Activated T-cell treated with anti-CD3 and anti-CD28 coated beads, Interleukin-2, amount 50 U/mL, for 72 hours (primary cell): ENCODE measurements at places on chromosomes 1 and 21.
A peak's percentile ranks its signal among the peaks of the same experiment; 100 is the strongest.

DNA sequence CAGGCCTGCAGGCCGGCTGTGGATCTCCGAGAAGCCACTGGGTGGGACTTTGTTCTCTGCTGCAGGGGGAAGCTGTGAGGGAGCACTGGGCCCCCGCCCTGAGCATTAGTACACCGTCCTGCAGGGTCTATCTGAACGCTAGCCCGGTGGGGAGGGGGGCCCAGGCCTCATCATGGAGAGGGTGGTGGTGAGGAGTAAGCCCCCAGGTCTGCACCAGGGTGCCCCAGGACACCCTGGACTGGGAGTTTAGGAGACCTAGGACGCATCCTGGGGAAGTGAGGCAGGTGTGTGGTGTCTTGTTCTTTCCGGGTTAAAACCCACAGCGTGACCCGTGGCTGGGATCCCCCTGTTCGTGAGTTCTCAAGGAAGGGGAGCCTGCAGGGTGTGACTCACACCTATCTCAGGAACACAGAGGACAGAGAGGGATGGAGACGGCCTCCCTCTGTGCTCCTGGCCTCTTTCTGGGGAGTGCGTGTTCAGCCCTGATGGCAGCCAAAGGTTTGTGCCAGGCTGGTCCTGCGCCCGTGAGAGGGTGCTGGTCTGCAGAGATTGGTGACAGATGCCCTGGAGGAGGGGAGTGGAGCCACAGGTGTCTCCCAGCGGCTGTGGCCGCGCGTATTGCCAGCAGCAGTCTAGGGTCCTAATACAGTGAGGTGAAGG lies 44.8 kb downstream of the AGPAT3 start:
- DNase-seq, result no peak

- no peak for DNase-seq
Observed at GRCh38 chr1:114594046-114594445, 12.6 kb upstream of the BCAS2 start.

- peak; percentile 21 for DNase-seq
Observed at GRCh38 chr1:244054924-244055263, 3.8 kb downstream of the ZBTB18 start.

GRCh38 chr1:205261946-205262691 lies 34.4 kb downstream of the TMCC2 start:
- no peak for DNase-seq

DNA sequence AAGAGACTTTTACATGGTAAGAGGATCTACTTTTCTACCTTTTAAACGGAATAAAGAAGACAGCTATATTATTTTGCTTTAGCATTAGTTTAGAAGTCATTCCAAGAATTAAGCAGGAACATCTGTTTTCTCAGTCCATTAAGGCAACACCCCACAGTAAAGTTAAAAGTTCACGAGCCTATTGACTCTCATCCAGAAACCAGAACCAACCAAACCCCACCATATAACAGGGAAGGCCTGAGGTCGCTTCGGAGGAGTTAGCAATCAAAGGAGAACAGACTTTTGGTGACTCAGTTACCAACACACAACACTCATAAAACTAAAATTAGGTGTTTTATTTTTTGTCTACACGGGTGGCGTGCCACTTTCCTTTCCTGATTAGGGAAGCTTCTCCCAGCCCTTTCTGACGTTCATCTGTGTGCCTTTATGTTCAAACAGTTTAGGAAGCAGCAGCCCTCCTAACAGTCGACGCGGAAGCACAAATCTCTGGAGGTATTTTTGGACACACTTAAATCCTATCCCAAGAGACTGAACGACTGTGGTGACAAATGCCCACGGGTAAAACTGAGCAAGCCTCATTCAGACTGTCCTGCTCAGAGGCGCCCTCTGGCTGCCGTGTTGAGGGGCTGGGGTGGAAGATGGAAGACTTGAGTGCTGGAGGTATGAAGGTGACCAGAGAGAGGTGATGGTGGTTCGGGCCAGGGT lies 8.6 kb upstream of the PLA2G2C start:
- peak; percentile 79 for DNase-seq

- no peak for DNase-seq
Observed at GRCh38 chr1:184283999-184284398, 102.8 kb upstream of the C1orf21 start.

DNA sequence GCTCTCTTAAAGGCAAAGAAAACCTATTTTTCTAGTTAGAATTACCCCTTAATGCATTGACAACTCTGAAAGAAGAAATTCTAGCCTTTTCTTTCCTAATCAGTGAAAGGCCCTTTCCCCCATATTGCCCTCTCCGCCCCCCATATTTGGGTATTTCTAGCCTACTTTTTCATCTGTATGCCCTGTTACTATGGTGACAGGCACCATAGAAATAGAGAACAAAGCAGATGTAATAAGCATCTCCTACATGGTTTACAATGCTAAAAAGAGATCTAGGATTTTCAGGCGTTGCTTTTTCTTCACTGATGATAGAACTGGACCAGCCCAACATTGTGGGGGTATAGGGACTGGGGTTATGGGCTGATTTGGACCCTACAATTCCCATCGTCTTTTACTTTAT lies 14.5 kb downstream of the LRRC8B start:
- no peak for DNase-seq

GRCh38 chr1:72018562-72018961 lies 263.8 kb downstream of the NEGR1 start:
- no peak for DNase-seq

- DNase-seq, result no peak
Observed at GRCh38 chr21:33259995-33260394, 6.2 kb upstream of the IL10RB start.

DNA sequence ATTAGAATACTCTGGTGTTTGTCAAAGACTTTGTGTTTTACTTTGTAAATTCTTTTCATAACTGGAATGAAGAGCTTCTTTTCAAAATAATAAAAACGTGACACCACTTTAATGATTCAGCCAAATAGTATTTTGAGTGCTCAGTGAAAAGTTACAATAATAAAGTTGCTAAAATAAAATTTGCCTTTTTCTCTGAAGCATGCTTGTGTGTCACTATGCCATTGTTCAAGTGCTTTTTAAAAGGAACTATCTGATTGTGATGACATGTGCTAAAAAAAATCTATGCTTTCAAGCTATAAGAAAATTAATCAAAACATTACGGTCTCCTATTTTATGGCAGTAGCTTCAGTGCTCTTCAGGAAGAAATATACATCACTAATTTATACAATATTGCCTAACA lies 1290.5 kb upstream of the B3GALT2 start:
- DNase-seq, result no peak

GRCh38 chr1:59393211-59394180 lies 96.6 kb downstream of the FGGY start:
- DNase-seq, result no peak

DNA sequence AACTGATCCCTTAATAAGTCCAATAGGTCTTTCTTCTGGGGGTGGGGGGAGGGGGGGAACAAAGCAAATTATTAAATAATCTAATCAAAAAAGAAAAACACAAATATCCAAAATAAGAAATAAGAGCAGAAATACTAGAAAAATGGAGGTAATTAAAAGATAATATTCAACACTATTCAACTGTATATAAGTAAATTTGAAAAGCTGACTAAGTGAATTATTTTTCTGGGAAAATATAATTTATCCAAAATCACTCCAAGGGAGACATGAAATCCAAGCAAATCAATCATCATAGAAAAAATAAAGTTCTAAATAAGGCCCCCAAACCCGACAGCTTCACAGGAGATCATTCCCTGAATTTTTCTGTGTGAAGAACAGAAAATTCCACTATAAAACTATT lies 18.8 kb downstream of the VPS26C start:
- no peak for DNase-seq

- peak; percentile 63 for DNase-seq
Observed at GRCh38 chr21:14737922-14738321, 191.8 kb upstream of the SAMSN1 start.

- no peak for DNase-seq
Observed at GRCh38 chr1:104309673-104310072, 560.0 kb downstream of the AMY1C start.

DNA sequence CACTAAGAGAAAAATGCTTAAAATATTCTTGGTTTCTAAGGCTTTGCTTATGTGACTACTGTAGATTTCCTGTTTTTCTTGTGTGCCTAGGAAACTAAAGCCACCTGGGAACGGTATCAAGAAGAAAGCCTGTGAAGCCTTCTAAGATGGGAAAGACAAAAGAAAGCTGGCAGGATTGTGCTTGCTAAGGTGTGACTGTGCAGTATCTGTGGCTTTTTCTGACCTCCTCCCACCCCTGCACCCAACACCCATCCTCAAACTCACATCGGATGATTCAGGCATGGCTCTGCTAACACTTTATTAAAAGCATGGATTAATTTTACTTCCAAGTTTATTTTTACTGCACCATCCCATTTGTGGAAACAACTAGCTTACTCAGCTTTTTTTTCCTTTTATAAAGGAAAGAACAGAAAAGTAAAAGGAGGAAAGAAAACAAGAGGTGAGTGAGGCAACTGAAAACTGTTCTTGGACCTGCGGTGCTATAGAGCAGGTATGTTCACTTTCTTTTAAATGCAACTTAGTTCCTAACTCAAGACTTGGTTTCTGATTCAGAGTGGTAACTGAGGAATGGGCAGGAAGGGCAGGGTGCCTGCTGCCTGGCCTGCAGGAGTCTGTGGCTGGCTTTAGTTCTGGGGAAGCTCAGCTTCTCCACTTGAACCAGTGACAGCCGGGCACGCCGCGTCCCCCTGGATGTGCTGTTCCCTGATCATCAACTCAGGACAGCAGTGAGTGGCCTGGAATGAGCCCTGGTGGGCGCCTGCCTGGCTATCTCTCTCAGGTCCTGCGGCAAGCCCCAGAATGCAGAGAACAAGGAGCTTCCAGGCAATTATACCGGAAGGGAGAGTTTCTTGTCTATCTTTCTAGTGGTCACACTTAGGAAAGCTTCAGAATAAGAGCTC lies at the start of gene GBP6:
TSS of gene GBP6 (plus strand) at position 422 of the 899 bp plus-strand sequence. CDS start 4,493 bp downstream, outside the sequence.
- peak; percentile 27 for DNase-seq

DNA sequence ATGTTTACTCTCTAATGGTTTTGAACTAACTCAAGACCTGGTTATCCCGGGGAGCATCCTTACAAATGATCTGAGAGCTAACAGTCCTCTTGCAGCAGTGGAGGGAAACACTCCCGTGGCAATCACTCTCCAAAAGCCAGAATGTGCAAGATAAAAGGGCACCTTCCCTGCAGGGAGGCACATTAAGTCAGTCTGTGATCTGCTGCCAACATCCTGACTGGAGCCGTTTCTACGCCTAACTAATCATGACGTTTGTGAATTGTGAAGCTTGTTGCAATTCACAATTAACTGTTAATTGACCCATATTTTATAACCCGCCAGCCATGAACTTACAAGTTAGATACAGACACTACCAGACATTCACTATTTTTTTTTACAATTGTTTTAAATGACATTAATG lies 52.1 kb upstream of the LGALS8 start:
- no peak for DNase-seq

DNA sequence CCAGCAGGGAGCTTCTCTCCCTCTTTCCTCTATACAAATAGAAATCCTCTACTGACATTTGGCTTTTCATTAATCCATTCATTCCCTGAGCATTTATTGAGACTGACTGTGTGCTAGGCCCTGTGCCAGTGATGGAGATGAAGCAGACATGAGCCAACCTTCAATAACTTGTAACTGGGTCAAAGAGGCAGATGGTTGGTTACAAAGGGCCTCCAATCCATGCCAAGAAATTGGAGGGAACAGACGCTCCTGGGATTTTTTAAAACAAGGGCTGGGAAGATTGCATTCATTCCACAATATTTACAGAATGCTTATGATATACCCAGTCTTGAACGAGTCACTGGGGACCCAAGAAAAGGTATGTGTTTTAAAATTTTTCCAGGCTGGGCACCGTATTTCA lies 6.2 kb downstream of the HPCAL4 start:
- no peak for DNase-seq

DNA sequence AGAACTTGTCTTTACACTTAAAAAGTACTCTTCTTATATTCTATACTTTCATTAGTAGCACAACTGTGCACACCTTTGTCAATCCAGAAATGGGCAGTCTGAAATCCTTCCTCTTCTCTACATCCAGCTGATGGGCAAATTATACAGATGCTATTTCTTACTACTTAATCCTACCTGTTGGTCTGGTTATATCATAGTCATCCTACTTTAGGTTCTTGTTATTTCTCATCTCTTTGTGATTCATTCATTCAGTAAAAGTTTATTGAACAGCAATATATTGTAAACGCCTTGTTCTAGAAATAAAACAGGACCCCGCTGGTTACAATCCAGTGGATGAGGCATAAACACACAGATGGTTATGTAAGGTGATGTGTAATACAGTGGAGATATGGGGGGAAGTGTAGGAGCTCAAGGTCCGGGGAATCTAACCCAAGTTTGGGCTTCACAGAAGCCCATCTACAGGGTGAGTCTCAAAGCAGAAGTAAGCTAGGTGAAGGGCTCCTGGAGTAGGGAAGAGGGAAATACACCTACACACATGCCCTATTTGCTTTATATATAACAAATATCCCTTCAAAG lies 11.8 kb upstream of the FUBP1 start:
- no peak for DNase-seq
